ENCODE measurements at places on chromosomes 3 and 15. TPM values are rescaled to one million over a fixed set of nuclear protein-coding genes. Genes with fewer than 3 reads are reported as not detected.

LIPH gene
- 5.6 TPM for total RNA-seq

ANKUB1 gene
- total RNA-seq, result 0.26 TPM

MME gene
- total RNA-seq, result 25.3 TPM

IQGAP1 gene
- 276 TPM for total RNA-seq

HGD gene
- total RNA-seq, result 0.38 TPM

RTP1 gene
- not detected for total RNA-seq

HIGD2B gene
- total RNA-seq, result not detected

ZNF502 gene
- total RNA-seq, result 4.4 TPM

C3orf22 gene
- not detected for total RNA-seq

HSPBAP1 gene
- 12.0 TPM for total RNA-seq

COL6A6 gene
- total RNA-seq, result not detected

CTXN2 gene
- total RNA-seq, result not detected

GP9 gene
- total RNA-seq, result not detected

DPPA2 gene
- total RNA-seq, result not detected

ANKRD63 gene
- total RNA-seq, result not detected

MORC1 gene
- not detected for total RNA-seq

IMPG2 gene
- total RNA-seq, result 0.13 TPM

BFSP2 gene
- not detected for total RNA-seq

FBXO22 gene
- total RNA-seq, result 59.8 TPM

LTF gene
- total RNA-seq, result under 0.01 TPM

GPR62 gene
- not detected for total RNA-seq

ISLR gene
- 0.53 TPM for total RNA-seq

WDR76 gene
- 2.1 TPM for total RNA-seq

PLSCR2 gene
- total RNA-seq, result not detected

TLR9 gene
- not detected for total RNA-seq

CCRL2 gene
- 0.26 TPM for total RNA-seq

ZCWPW2 gene
- 0.38 TPM for total RNA-seq

ADPRH gene
- total RNA-seq, result 0.53 TPM

FOXB1 gene
- not detected for total RNA-seq

GOLGA8J gene
- total RNA-seq, result not detected

CHRM5 gene
- not detected for total RNA-seq

EXOSC7 gene
- total RNA-seq, result 60.0 TPM

HYAL1 gene
- total RNA-seq, result 8.3 TPM

DLEC1 gene
- total RNA-seq, result 0.26 TPM

ACP3 gene
- total RNA-seq, result 7.0 TPM

PRKAR2A gene
- total RNA-seq, result 28.7 TPM

RHOV gene
- total RNA-seq, result 38.7 TPM

SMC4 gene
- 12.1 TPM for total RNA-seq

CCNDBP1 gene
- total RNA-seq, result 39.0 TPM

GREM1 gene
- 3.7 TPM for total RNA-seq

LEKR1 gene
- total RNA-seq, result under 0.01 TPM

Data from bronchial epithelial cell (primary cell).